Pancreas (tissue), 10 donors: ENCODE measurements at places on chromosomes 3 and 15. TPM values are rescaled to one million over a fixed set of nuclear protein-coding genes. Genes with fewer than 3 reads are reported as not detected.

DNA sequence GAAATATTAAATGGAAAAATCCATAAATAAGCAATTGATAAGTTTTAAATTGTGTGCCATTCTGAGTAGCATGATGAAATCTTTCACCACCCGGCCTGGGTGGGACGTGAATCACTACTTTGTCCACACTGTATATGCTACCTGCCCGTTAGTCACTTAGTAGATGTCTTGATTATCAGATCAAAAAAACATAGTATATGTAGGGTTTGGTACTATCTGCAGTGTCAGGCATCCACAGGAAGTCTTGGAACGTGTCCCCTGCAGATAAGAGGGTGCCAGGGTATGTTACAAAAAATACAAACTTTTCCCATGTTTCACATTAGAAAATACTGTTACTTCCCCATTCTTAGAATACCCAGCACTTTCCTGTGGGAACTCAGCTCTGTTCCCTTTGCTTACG is 35.2 kb downstream of the FAM81A start:
- H3K27me3 ChIP-seq = no peaks in the 10 kb centered on the region
- H3K36me3 ChIP-seq = no peaks in the 10 kb centered on the region
- no peak overlapping the region for H3K27ac ChIP-seq
- DNase-seq = no peak
- no peaks in the 10 kb centered on the region for H3K4me1 ChIP-seq

- H3K27me3 ChIP-seq = no peaks in the 10 kb centered on the region
- H3K27ac ChIP-seq = no peak overlapping the region
- no peak overlapping the region for H3K4me3 ChIP-seq
- no peaks in the 10 kb centered on the region for H3K36me3 ChIP-seq
These were observed 28.6 kb downstream of the IQSEC1 start for GRCh38 chr3:13044496-13045240.

DNA sequence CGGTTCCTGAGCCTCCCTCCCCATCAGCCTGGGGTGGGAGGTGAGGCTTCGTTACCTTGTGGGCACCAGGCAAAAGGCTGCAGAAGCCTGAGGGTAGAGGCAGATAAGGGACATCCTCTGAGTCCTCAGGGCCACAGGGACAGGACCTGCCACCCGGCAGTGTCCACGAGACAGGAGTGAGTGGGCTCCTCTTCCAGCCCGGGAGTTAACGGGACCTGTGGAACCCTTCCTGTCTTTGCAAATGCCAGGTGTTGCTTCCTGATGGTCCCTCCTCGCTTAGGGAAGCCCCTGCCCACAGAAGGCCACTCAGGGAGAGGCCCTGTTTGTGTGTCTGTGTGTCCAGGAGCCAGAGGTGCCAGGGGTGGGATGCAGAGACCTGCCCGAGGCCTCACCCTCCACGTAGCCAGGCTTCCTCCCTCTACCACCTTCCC is 111.1 kb upstream of the ALDH1A3 start:
- no peak for DNase-seq
- no peaks in the 10 kb centered on the region for H3K36me3 ChIP-seq
- H3K27ac ChIP-seq = no peak overlapping the region
- H3K27me3 ChIP-seq = no peaks in the 10 kb centered on the region
- no peak overlapping the region for H3K4me3 ChIP-seq

The ABHD10 gene
- 19.5 TPM for polyA plus RNA-seq

GRCh38 chr3:29486917-29487316 is 206.0 kb downstream of the RBMS3 start:
- H3K4me1 ChIP-seq = no peaks in the 10 kb centered on the region
- no peak for DNase-seq
- H3K36me3 ChIP-seq = no peaks in the 10 kb centered on the region
- no peak overlapping the region for H3K4me3 ChIP-seq
- H3K27ac ChIP-seq = no peak overlapping the region
- no peaks in the 10 kb centered on the region for H3K27me3 ChIP-seq

DNA sequence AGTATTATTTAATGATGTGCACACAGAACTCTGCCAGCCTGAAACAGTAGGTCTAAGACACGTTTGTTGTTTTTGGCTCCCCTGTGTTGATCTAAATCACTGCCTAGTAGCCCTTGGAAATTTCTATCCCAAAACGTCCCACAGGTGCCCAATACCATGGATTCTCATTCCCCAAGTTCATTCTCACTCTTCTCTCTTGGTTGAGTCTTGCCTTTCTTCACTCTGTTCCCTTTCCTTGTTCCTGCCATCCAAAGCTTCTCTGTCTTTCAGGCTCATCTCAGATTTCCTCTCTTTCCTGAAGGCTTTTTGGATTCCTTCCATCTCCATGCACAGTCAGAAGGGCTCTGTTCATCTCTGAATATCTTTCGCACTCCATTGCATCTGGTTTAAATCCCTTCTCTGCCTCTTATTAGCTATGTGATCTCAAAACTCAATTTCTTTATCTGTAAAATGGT is 54.2 kb downstream of the PPARG start:
- no peaks in the 10 kb centered on the region for H3K27me3 ChIP-seq
- no peak overlapping the region for H3K4me3 ChIP-seq
- H3K27ac ChIP-seq = no peak overlapping the region
- DNase-seq = no peak

GRCh38 chr15:40878785-40879184 is 4.8 kb upstream of the RHOV start:
- H3K36me3 ChIP-seq = no peaks in the 10 kb centered on the region
- no peaks in the 10 kb centered on the region for H3K27me3 ChIP-seq
- no peak overlapping the region for H3K4me3 ChIP-seq
- H3K27ac ChIP-seq = no peak overlapping the region
- no peak for DNase-seq

The RLBP1 gene
- 0.19 TPM for polyA plus RNA-seq

DNA sequence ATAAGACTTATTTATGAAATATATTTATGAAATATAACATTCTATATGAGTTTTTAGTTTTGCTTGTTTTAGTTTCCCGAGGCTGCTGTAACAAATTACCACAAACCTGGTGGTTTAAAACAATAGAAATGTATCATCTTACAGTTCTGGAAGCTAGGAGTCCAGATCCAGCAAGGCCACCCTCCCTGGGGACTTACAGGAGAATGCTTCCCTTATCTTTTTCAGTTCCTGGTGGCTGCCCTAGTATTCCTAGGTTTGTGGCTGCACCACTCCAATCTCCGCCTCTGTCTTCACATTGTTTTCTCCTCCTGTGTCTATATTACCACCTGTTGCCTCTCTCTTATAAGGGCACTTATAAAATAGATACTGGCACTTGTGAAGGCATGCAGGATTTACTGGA is 877.8 kb downstream of the TUSC7 start:
- DNase-seq = no peak
- no peak overlapping the region for H3K4me3 ChIP-seq
- no peaks in the 10 kb centered on the region for H3K4me1 ChIP-seq
- H3K27ac ChIP-seq = no peak overlapping the region

DNA sequence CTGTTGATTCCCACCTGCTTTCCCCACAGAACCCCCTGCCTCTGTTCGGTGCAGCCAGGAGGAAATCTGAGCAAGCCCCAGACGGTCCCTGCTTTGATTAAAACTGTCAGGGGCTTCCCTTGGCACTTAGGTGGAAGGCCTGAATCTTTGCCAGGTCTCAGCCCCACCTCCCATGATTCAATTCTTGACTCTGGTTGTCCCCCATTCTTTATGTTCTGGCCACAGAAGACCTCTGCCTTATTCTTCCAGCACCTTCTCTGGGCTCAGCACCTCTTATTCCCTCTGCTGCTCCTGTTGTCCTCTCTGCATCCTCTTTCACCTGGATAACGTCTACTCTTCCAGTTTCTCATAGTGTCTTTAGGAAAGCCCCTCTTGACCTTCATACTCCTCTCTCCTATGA is 349.4 kb downstream of the PTPRG start:
- no peak overlapping the region for H3K4me3 ChIP-seq
- H3K27me3 ChIP-seq = no peaks in the 10 kb centered on the region

The AMT gene
- 31.4 TPM for polyA plus RNA-seq

GRCh38 chr3:162094301-162094700 is 597.7 kb downstream of the OTOL1 start:
- no peaks in the 10 kb centered on the region for H3K4me1 ChIP-seq
- H3K36me3 ChIP-seq = no peaks in the 10 kb centered on the region
- no peaks in the 10 kb centered on the region for H3K27me3 ChIP-seq

The TUSC7 gene
- not detected for polyA plus RNA-seq

GRCh38 chr3:108137460-108137814 is 46.6 kb upstream of the CD47 start:
- no peak for DNase-seq
- H3K4me1 ChIP-seq = peaks cover 20% of the 10 kb centered on the region
- H3K27me3 ChIP-seq = no peaks in the 10 kb centered on the region
- peak overlapping the region; percentile 63 for H3K27ac ChIP-seq

The GOLGA8M gene
- polyA plus RNA-seq = 0.80 TPM

The PTX3 gene
- 2.1 TPM for polyA plus RNA-seq

The CCDC13 gene
- polyA plus RNA-seq = 0.65 TPM

DNA sequence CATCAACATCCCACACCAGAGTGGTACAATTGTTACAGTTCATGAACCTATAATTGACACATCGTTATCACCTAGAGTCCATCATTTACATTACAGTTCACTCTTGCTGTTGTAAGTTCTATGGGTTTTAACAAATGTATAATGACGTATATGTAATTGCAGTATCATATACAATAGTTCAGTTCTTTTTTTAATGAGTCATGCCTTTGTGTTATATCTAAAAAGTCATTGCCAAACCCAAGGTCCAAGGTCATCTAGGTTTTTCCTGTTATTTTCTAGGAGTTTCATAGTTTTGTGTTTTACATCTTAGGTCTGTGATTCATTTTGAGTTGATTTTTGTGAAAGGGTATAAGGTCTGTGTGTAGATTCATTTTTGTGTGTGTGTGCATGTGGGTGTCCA is 160.9 kb upstream of the GALNT15 start:
- H3K4me1 ChIP-seq = no peaks in the 10 kb centered on the region
- no peaks in the 10 kb centered on the region for H3K27me3 ChIP-seq
- DNase-seq = no peak
- H3K36me3 ChIP-seq = no peaks in the 10 kb centered on the region
- H3K27ac ChIP-seq = no peak overlapping the region
- H3K4me3 ChIP-seq = no peak overlapping the region

- H3K4me1 ChIP-seq = no peaks in the 10 kb centered on the region
- H3K27me3 ChIP-seq = no peaks in the 10 kb centered on the region
- H3K27ac ChIP-seq = no peak overlapping the region
- H3K36me3 ChIP-seq = no peaks in the 10 kb centered on the region
- no peak overlapping the region for H3K4me3 ChIP-seq
- DNase-seq = no peak
These were observed 22.5 kb downstream of the LRTM1 start for GRCh38 chr3:54905261-54905888.

The HCLS1 gene
- 8.7 TPM for polyA plus RNA-seq

The HES1 gene
- polyA plus RNA-seq = 68.5 TPM

The TEX55 gene
- not detected for polyA plus RNA-seq

- no peaks in the 10 kb centered on the region for H3K27me3 ChIP-seq
- H3K27ac ChIP-seq = no peak overlapping the region
- DNase-seq = no peak
These were observed 219.3 kb downstream of the PTPRG start for GRCh38 chr3:61780455-61781228.

The OXTR gene
- 0.31 TPM for polyA plus RNA-seq

- H3K4me1 ChIP-seq = no peaks in the 10 kb centered on the region
- H3K4me3 ChIP-seq = no peak overlapping the region
- no peak overlapping the region for H3K27ac ChIP-seq
- H3K36me3 ChIP-seq = no peaks in the 10 kb centered on the region
- no peaks in the 10 kb centered on the region for H3K27me3 ChIP-seq
These were observed 127.5 kb upstream of the PLXNA1 start for GRCh38 chr3:126855374-126855773.
